ENCODE measurements at places on chromosomes 4 and X. TPM values are rescaled to one million over a fixed set of nuclear protein-coding genes. Genes with fewer than 3 reads are reported as not detected.

SSX4 gene
- total RNA-seq, result not detected

MED12 gene
- 20.9 TPM for total RNA-seq

GRCh38 chr4:55347610-55348228 is 1.7 kb downstream of the SRD5A3 start:
- H3K27me3 ChIP-seq, result no peaks in the 10 kb centered on the region
- DNase-seq, result peak; percentile 22
- no peak overlapping the region for H3K4me3 ChIP-seq
- peaks cover 23% of the 10 kb centered on the region for H3K4me1 ChIP-seq

GRCh38 chr4:89765966-89766365 is 71.0 kb downstream of the SNCA start:
- H3K27me3 ChIP-seq, result no peaks in the 10 kb centered on the region
- H3K4me3 ChIP-seq, result no peak overlapping the region
- H3K27ac ChIP-seq, result peak overlapping the region; percentile 56
- H3K4me1 ChIP-seq, result no peaks in the 10 kb centered on the region
- DNase-seq, result peak; percentile 25

GRCh38 chr4:184854673-184855072 is 28.9 kb upstream of the ACSL1 start:
- H3K27me3 ChIP-seq, result no peaks in the 10 kb centered on the region
- H3K4me3 ChIP-seq, result no peak overlapping the region
- no peaks in the 10 kb centered on the region for H3K36me3 ChIP-seq
- DNase-seq, result no peak
- H3K27ac ChIP-seq, result no peak overlapping the region
